ENCODE measurements at places on chromosomes 16 and 17.

GRCh38 chr16:54957403-54958166 is 26.9 kb downstream of the IRX5 start:
- DNase-seq: no peak
- no peaks in the 10 kb centered on the region for H3K27me3 ChIP-seq
- H3K36me3 ChIP-seq: no peaks in the 10 kb centered on the region
- no peak overlapping the region for H3K4me3 ChIP-seq

- H3K27me3 ChIP-seq: no peaks in the 10 kb centered on the region
- H3K4me3 ChIP-seq: no peak overlapping the region
- DNase-seq: no peak
- H3K27ac ChIP-seq: no peak overlapping the region
- H3K36me3 ChIP-seq: no peaks in the 10 kb centered on the region
- H3K4me1 ChIP-seq: no peaks in the 10 kb centered on the region
These were observed 287.4 kb downstream of the HAPSTR1 start for GRCh38 chr16:9378876-9379275.

DNA sequence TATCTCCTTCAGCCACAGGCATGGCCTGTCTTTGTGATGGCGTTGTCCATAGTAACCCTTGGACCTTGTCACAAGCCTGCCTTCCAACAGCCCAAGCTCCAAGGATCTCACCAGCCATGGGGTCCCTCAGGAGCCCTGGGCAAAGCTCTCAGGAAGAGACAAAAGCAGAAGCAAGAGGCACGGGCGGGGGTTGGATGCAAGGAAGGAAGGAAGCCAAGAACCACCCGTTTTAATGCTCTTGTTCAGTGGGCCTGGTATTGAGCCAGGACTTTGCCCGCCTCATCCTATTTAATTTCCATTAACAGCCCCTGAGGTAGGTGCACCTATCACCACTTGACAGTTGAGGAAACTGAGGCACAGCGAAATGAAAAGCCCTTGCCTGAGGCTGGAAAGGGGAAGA is 32.3 kb upstream of the GOSR2 start:
- H3K27ac ChIP-seq: no peak overlapping the region
- no peaks in the 10 kb centered on the region for H3K4me1 ChIP-seq
- no peaks in the 10 kb centered on the region for H3K36me3 ChIP-seq
- no peaks in the 10 kb centered on the region for H3K27me3 ChIP-seq

DNA sequence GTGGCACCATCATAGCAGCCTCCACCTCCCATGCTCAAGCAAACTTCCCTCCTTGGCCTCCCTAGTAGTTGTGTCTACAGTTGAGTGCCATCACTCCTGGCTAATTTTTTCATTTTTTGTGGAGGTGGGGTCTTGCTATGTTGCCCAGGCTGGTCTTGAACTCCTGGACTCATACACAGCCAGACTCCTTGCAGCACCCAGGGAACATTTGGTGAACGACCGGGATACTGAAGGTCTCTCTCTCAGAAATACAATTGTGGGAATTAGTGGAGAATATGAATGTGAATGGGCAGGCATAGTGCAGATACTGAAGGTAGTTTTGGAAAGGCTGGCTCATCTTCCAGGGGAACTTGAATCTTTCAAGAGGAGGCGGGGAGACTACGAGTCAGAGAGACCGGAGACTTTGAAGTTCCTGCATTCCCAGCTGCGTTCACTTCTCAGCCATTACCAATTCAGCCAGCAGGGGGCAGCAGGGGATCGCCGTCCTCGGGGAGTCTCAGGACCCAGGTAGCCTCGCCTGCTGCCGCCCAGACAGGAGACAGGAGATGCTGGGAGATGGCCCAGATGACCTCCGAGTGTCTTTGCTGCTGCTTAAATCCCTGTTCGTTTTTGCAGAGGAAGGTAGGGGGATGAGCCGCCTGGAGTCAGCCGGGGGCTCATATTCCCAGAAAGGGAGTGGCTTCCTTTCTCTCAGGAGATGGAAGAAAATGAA is 68.6 kb downstream of the HAPSTR1 start:
- H3K27ac ChIP-seq: no peak overlapping the region
- H3K4me1 ChIP-seq: no peaks in the 10 kb centered on the region

DNA sequence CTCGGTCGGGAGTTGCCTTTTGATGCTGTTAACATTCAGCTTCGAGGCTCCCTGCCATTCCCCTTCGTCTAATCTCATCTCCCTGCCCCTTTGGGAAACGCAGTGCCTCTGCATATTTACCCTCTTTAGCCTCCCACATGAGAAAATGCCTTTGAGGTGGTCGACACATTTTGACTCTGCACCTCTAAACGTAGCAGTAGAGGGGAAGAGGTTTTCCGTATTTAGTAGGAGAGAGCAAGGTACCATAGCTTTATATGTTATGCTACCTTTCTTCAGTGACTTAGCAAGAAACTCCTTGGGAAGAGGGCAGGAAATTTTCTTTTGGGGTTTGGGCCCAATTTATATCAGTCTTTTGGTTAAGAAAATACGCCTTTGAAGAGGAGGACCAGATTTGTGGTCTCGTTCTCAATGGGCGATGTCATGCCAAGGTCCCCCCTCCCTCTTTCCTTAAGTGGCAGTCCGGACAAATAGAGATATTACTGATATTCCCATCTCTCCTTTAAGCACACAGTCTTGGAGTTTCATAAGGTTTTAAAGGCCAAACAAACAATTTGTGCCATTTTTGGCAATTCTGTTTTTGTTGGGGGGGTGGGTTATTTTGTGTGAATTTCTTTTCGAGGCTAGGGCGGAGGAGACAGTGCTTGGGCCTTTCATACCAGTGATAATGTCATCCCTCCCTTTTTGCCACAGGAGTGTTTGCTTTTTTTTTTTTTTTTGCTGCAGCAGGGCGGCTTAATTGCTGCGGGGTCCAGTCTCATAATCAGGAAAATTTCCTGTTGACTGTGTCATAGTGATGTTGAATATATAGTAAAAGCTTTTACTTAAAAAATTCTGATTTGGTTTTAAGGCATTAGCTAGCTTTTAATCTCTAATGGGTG is 1.5 kb downstream of the PAFAH1B1 start:
- H3K4me1 ChIP-seq: peaks cover 50% of the 10 kb centered on the region
- no peaks in the 10 kb centered on the region for H3K36me3 ChIP-seq
- H3K4me3 ChIP-seq: peak overlapping the region; percentile 98
- no peak for DNase-seq
- H3K27me3 ChIP-seq: no peaks in the 10 kb centered on the region

DNA sequence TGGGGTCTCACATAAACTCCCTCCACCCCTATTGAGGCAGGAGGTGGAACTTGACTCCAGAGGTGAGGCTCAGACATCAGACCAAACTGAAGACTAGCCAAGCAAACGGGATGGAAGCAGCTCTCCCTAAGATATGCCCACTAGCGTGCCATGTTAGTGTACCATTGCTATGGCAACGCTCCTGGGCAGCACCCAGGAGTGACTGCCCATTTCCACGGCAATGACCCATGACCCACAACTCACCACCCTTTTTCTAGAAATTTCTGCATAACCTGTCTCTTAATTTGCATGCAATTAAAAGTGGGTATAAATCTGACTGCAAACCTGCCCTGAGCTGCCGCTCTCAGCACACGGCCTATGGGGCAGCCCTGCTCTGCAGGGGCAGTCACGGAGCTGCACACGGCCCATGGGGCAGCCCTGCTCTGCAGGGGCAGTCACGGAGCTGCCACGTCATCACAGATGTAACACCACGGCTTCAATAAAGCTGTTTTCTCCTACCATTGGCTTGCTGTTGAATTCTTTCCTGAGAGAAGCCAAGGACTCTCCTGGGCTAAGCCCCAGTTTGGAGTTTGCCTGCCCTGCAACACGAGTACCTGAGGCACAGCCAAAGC is 164.3 kb downstream of the RBFOX3 start:
- no peak overlapping the region for H3K27ac ChIP-seq
- DNase-seq: no peak
- H3K4me3 ChIP-seq: no peak overlapping the region
- H3K27me3 ChIP-seq: no peaks in the 10 kb centered on the region
- H3K36me3 ChIP-seq: no peaks in the 10 kb centered on the region

- H3K27ac ChIP-seq: no peak overlapping the region
- H3K4me1 ChIP-seq: no peaks in the 10 kb centered on the region
- H3K4me3 ChIP-seq: peak overlapping the region; percentile 85
- DNase-seq: no peak
- peaks cover 4% of the 10 kb centered on the region for H3K36me3 ChIP-seq
These were observed 1.3 kb downstream of the ASPSCR1 start for GRCh38 chr17:81978524-81979298.

Data from right atrium auricular region (tissue), 2 donors.